ENCODE measurements at places on chromosomes 16 and 17.

DNA sequence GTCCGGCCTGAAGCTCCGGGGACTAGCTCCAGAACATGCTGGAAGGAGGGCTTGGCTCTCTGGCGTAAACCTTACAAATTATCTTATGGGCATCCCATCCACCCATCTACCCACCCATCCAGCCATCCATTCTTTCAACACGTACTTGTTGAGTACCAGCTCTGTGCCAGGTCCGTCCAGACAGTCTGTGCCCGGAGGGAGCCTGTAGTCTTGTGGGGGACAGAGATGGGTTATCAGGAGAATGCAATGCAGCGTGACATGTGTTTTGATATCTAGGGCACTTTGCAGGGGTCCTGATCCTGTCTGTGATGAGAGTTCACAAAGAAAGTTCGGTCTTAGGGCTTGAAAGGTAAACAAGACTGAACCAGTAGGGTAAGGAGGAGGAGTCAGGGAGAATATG, 4.1 kb upstream of the SLC13A2 start:
- DNase-seq, result no peak

GRCh38 chr16:84074721-84075120, 32.1 kb upstream of the SLC38A8 start:
- DNase-seq, result no peak

GRCh38 chr17:81417049-81417878, 22.0 kb downstream of the BAHCC1 start:
- no peak for DNase-seq

DNA sequence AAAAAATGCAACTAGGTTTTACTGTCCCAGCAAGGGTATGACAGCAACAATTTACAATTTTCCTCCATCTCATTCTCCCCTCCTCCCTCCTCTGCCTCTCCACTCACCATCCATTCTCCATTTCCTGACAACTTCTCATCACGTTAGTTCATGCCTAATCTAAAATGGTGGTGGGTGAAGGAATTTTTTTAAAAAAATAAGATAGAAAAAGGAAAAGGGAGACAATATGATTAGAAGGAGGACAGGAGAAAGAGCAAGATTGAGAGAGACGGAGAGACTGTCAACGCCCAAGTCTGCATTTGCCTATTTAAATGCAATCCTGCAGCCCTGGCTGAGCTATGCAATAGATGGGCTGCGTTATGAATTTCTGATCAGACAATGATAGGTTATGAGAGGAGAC, 380.7 kb upstream of the PSMD7 start:
- no peak for DNase-seq

DNA sequence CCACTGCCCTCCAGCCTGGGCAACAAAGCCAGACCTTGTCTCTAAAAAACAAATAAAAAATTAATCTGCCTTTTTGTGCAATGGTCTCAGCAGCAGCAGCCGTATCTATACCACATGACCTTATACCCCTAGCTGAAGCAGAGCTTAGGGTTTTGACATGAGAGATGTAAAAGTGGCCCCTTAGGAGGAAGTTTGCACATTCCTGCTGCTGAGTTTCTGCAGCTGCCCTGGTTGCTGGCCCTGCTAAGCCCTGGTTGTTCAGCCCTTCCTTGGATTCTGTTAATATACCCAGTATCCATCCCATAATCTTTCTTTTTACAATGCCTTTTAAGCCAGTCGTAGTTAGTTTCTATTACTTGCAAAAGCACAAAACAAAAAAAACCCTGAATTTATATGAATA, 33.0 kb upstream of the PRKCB start:
- DNase-seq, result no peak

- no peak for DNase-seq
Measured at GRCh38 chr17:60534010-60534555, 8.0 kb upstream of the APPBP2 start.

- peak; percentile 77 for DNase-seq
Measured at GRCh38 chr17:46977348-46977747, 1.7 kb downstream of the RPRML start.

- DNase-seq, result peak; percentile 48
Measured at GRCh38 chr16:27779641-27780164, 229.8 kb downstream of the KATNIP start.

DNA sequence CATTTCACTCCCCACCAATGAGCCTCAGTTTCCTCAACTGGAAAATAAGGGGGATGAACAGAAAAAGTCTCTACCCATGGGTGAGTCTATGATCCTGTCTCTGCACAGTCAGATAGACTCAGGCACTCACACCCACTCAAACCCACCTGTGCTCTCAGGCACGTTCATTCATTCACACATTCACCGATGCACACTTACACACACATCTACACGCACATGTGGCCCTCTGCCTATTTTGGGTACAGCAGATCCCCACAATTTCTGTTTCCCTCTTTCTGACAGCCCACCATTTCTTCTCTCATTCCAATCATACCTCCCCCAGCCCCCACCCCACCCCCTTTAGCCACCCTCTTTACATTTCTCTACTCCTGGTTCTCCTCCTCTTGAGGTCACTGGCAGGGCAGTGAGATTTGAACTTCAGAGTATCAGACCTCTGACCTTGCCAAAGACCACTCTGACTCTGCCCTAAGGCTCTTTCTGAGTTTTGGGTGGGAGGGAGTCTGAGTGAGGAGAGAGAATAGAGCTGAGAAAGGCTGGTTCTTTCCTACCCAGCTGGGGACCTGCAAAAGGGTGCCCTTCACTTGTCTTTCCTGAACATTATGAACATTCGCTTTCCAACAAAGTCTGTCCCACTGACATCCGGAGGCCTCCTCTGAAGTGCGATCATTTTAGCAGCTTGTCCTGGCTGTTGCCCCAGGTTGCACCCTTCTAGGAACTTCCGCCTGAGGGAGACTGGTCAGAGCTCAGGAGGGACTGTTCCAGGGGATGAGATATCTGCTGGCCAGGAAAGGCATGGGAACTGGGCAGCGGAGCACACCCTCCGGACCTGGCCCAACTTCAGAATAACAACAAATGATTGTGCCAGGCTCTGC, 10.1 kb upstream of the COL1A1 start:
- no peak for DNase-seq

DNA sequence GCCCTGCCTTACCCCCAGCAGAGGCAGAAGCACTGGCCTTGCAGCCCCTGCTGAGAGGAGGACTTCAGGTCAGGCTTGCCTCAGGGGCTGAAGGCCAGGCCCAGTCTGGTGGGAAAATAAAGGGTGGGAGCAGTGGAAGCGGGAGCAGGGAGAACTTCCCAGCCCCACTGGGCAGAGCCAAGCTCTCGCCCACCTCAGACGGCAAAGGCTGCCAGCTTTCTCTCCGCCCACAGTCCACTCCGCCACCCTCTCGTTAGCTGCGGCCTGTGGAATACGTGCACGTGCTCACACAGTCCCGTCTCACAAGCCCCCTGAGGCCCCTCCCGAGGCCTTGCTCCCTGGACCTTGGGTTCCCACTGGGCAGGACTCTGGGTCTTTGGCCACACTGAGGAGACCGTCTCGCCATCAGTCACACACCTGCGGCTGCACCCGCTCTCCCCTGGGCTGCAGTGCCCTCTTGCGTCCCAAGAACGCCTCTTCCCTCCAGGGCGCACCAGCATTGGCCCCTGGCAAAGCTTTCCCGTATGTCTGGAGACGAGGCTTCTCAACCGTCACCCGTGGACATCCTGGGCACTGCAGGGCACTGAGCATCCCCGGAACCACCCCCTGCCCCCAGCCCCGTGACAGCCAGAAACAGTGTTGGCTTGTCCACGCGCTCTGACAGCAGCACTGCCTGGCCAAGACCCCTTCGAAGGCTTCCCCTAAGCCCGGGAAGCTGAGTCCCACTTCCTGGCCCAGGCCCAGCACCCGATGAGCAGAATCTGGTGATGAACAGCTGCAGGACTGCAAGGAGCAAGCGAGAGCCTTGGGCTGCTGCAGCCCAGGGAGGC, 8.3 kb downstream of the MRPL28 start:
- DNase-seq, result peak; percentile 71

- DNase-seq, result no peak
Measured at GRCh38 chr16:71383054-71383773, 24.7 kb downstream of the CALB2 start.

- no peak for DNase-seq
Measured at GRCh38 chr17:6456321-6456720, 12.1 kb downstream of the PIMREG start.

DNA sequence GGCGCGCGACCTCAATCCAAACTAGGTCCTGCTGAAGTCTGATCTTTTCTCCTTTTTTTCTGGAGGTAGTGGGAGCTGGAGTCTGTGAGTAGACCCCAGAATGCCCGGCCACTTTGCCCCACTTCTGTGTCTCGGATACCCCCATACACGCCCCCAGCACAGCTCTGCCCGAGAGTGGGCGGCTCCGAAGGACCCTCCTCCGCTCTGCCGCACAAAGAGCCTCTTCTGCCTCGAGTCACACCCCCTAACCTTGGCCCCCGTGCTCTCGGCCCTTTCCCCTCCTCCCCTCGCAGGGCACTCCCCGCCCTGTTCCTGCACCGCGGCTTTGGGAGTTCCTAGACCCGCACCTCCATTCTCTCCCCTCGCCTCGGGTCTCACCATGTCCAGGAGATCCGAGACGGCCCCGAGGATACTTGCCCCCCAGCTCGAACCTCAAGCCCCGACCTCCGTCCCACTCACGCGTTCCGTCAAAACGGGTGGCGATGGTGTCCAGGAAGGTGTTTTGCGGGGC, 476 bp downstream of the KCNH4 start:
- no peak for DNase-seq

- no peak for DNase-seq
Measured at GRCh38 chr17:42784811-42785592, 4.6 kb downstream of the WNK4 start.

- no peak for DNase-seq
Measured at GRCh38 chr17:42153919-42154742, 658 bp downstream of the RAB5C start.
